ENCODE measurements at places on chromosomes 2 and 18.

DNA sequence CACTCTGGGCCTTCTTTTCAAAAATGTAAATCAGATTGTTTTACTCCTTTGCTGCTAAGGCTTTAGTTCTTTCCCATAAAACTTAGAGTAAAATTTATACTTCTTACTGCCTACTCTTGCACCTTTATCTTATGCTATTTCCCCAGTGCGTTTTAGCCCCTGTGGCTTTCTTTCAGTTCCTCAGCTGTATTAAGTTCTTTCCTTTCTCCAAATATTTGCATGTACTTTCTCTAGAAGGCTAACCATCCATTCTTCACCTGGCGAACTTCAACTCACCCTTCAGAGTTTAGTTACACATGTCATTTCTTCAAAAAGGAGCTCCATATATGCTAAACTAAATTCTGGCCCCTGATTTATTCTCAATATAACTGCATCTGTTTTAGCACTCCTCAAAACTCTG, 160.7 kb downstream of the FSHR start:
- no peak for DNase-seq

GRCh38 chr18:27428120-27428519, 243.0 kb upstream of the CHST9 start:
- DNase-seq, result no peak

GRCh38 chr2:206790311-206790935, 25.0 kb downstream of the FASTKD2 start:
- DNase-seq, result no peak

GRCh38 chr2:4098137-4098536, 394.8 kb downstream of the DCDC2C start:
- no peak for DNase-seq

GRCh38 chr2:219476652-219477151, 22.0 kb upstream of the GMPPA start:
- no peak for DNase-seq

DNA sequence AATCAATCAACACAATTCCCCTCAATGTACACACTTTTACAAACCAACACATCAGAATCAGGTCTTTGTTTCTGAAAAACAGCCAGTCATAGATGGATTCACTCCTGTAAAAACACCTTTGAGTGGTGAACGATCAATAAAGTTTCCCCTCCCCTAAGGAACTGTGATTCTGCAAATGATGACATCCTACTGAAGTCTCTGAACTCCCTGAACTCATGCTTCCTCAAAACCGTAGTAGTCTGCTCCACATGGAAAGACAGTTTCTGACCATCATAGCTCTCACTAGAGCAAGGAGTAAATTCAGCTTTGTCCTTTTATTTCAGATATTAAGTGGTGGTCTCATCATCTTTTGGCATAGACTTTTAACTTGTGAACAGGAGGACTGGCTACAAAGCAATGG, 43.5 kb upstream of the ACTR3 start:
- no peak for DNase-seq

GRCh38 chr2:168751104-168751740, 51.2 kb upstream of the NOSTRIN start:
- DNase-seq, result no peak

GRCh38 chr2:143550500-143550899, 421.3 kb downstream of the ARHGAP15 start:
- DNase-seq, result no peak

DNA sequence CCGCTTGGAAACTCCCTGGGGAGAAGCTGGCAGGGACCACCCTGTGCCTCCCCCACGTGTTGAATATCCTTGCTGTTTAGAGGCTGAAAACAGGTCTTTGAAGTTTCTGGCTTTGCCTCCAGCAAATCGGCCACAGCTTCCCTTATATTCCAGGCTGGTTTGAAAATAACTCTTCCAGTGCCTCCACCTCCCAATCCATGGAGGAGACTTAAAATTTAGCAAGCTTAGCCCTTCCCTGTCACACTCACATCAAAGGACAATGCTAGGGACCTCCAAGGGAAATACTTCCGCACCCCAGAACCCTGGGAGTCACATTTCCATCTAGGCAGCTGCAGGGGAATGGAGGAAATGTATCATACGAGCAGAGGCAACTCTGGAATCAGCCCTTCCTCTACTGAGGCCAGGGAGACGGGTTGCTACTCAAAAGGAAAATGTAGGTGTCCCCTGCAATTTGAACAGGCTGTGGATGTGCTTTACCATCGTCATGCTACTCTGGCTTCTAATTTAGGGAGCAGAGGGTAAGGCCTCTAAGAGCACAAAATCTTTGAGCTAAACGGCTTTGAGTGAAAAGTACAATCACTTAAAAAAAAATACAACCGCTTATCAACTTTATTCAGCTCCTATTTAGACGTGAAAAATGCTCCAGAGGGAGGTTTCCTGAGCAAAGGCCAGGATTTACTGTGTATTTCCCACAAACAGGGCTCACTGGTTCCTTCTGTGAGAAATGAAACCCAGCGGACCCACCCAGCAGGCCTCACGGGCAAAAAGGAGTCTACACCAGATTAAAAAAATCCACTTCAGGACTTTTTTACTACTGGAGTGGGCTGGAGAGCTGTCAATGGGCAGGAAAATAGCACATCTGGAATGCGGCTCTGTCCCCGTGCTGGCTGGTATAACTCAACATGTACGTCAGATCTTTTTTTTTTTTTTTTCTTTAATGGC, 49.4 kb upstream of the PKDCC start:
- no peak for DNase-seq

DNA sequence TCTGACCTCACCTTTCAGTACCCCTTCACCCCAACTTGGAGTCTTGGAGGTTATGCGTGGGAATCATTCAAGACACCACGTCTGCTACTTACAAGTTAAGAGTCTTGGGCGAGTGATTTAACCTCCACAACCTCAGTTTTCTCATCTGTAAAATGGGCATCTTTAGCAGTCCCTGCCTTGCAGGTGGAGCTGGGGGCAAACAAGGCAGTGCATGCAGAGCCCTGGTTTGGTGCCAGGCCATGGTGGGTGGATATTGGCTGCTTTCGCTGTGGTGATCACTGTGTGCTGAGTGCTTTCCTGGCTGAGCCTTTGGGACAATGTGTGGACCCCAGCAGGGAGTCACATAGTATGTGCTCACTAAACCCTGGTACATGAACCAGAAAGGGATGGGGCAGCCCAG, 20.4 kb upstream of the PTMA start:
- DNase-seq, result no peak

Measured in mesenteric fat pad (tissue), 1 donor.